Stimulated activated CD8-positive, alpha-beta memory T cell treated with anti-CD3 and anti-CD28 coated beads, Interleukin-12 subunit alpha, Interleukin-12 subunit beta, amount 100 ng/mL, for 1 hour (primary cell): ENCODE measurements at places on chromosomes 6 and 20.

DNA sequence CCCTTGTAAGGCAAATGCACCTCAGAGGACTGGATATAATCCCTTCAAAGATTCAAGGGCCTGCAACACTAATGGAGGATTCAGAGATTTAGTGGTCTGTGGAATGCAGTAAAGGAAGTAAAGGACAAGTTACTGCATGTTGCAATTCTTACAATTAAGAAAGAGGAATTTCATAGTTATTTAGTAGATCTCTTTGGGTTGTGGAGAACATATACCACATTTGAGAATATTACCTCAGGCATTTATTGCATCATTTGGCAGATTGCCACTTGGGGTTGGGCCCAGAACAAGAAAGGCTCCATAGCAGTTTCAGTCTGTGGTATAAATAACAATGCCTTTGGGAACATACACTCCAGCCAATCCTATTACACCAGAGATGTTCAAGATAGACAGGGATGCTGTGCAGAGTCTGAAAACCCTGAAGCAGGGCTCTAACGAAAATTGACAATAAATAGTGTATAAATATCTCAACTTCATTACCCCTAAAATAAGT, 20.9 kb upstream of the EPM2A start:
- no peak for DNase-seq

DNA sequence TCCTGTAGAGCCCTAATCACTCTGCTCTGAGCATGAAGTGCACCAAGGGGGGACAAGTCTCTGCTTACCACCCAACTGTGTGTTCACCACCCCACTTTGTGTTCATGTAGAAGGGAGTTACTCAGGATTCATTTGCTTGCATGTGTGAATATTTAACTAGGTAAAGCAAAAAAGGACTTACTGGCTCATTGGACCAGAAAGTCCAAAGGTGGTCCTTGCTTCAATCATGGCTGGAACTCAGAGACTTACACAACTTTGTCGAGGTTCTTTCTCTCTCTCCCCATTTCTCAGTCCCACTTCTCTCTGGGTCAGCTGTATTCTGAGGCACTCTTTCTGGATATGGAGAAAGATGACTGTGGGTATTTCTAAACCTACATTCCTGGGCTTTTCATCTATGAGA, 4.0 kb downstream of the TMEM200A start:
- DNase-seq = no peak

DNA sequence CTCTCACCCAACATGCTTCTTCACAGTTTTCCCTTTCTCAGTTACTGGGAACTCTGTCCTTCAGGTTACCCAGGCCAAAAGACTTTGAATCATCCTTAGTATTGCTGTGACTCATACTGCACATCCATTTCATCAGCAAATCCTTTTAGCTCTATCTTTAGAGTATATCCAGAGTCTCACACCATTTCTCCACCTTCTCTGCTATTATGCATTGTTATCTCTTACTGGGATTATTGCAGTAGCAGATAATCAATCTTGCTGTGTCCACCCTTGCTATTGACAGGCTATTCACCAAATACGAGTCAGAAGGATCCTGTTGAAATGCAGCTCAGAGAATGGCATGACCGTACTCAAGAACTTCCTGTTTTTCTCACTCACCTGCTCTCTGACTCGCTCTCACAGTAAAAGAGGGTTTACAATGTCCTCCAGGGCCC, 57.3 kb downstream of the BCKDHB start:
- no peak for DNase-seq

DNA sequence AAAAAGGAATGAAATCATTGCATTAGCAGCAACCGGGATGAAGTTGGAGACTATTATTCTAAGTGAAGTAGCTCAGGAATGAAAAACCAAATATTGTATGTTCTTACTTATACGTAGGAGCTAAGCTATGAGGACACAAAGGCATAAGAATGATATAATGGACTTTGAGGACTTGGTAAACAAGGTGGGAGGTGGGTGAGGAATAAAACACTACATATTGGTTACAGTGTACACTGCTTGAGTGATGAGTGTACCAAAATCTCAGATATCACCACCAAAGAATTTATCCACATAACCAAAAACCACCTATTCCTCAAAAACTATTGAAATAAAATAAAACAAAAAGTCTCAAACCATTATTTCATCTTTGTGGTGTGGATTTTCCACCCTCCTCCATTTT, 593.5 kb downstream of the TENT5A start:
- DNase-seq = no peak

DNA sequence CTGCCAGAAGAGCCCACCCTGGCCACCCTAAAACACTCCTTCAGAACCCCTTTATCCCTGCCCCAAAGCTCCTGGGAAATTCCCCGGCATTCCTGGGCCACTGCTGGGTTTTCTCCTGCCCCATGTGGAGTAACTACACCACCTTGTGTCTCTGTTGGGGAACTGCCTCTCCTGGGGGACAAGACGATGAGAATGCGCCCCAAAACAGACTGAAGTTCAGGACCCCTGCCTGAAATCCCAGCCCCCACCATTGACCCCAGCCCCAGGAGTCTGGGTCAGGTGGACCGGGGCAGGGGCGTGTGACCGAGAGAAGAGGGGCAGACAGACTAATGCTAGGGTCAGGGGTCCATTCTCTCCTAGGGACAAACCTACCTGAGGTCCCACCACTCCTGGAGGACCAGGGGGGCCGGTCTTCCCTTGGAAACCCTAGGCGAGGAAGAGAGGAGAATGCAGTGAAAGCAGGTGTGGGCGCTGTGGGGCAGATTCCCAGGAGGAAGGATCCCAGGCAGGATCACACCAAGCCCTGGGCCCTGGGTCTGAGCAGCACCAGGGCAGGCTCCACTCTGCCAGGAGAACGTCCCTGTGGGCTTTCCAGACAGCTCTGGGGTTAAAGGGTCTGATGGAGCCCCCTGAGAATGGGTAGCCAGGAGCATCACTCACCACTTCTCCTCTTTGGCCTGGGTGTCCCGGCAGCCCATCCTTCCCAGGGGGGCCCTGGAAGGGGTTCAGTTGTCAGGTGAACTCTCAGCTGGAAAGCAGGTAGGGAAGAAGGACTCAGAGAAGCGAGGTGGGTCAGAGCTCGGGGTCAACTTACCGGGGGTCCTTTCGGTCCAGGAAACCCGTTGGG, 19.4 kb downstream of the COL11A2 start:
- no peak for DNase-seq

DNA sequence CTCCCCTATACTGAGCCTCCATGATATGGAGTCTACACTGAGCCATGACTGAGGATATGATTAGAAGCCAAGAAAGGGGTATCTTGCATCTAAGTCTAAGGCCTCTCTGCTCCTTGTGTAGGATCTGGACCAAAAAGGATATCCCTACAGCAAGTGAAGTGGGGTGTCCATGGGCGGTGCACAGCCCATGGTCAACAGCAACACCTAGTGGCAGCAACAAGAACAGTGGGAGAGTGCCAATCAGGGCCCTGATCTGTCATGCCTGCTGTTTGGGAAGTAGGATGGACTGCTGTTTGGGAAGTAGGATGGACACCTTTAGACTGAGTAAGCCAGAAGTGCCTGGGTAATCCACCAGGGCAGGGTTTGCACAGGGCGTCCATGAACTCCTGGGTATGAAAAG, 22.4 kb downstream of the PTGIS start:
- DNase-seq = no peak

- DNase-seq = no peak
Observed at GRCh38 chr6:137264311-137265075, 45.3 kb upstream of the IFNGR1 start.

- peak; percentile 78 for DNase-seq
Observed at GRCh38 chr20:57398231-57398821, 7.1 kb downstream of the RBM38 start.

- no peak for DNase-seq
Observed at GRCh38 chr6:89616531-89616930, 22.0 kb downstream of the LYRM2 start.

- no peak for DNase-seq
Observed at GRCh38 chr6:126957721-126958120, 160.8 kb upstream of the RSPO3 start.

GRCh38 chr20:33830371-33830770, 19.2 kb downstream of the CHMP4B start:
- DNase-seq = no peak

DNA sequence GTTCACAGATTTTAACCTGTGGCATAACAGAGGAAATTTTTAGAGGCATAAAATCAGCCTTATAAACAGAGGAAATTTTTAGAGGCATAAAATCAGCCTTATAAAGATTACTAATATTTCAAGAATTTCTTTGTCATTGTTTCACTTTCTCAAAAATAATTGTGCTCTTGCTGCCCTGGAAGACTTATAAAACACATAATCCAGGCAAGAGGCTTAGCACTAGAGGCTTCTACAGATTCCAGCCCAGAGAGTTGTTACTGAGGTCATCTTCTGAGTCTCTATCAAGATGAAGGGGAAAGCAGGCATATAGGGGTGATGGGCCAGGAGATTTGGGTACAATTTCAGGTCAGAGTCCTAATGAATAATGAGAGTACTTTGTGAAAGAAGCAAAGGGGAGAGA, 85.7 kb downstream of the RFPL4B start:
- DNase-seq = no peak

GRCh38 chr20:8664778-8665177, 404.1 kb upstream of the PLCB4 start:
- no peak for DNase-seq

- no peak for DNase-seq
Observed at GRCh38 chr20:64108731-64109681, 1.6 kb upstream of the NPBWR2 start.

DNA sequence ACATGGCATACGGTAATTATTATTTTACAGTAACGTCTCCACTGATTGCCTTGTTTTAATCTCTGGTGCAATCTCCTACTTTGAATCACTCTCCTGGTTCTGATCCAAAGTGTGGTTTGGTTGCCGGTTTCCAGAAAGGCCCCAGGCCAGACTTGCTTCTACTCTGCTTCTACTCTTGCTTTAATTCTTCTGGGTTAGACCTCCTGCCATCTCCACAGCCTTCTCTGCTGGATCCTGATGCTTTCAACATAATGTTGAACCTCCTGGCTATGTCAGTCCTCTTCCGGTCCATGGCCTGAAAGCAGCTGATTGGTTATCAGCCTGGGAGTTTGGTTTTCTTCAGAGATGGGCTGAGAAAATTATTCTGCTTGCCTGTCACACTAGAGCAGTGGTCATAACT, 266.5 kb upstream of the RIMS1 start:
- no peak for DNase-seq

DNA sequence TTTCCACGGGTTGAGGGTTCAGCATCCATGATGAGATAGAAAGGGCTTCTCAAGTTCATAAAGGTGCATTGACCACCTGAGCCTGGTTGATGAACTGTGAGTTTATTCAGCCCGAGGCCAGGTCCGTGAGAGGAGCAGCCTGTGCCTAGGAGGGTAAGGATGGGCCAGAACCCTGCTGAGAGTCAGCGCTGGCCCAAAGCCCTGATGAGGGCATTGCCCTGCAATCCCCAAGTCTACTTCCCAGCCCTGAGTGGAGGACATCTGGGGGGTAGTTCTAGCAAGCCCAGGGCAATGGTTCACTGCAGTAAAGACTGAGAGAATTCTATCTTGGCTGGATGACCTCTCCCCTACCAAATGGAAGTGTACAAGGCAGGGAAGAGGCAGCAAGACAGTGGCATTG, 123.3 kb upstream of the NXT1 start:
- DNase-seq = no peak
